ENCODE measurements at places on chromosomes 16 and 17. TPM values are rescaled to one million over a fixed set of nuclear protein-coding genes. Genes with fewer than 3 reads are reported as not detected.
A peak's percentile ranks its signal among the peaks of the same experiment; 100 is the strongest.

DNA sequence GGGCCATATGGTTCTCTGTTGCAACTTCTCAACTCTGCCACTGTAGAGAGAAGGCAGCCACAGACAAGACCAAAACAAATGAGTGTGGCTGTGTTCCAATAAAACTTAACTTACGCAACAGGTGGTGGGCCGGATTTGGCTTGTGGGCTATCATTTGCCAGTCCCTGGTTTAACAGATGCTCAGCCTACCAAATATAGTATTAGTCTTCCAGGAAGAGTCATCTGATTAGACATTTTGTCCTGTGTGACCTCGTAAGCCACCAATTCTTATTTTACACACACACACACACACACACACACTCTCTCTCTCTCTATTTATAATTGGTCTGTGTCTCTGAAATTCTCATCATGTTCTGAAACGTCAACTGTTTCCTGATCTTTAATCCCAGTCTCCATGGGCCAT lies 245.9 kb downstream of the XYLT1 start:
- peak; percentile 89 for DNase-seq

- no peak for DNase-seq
Measured at GRCh38 chr17:66343531-66344078, 41.2 kb downstream of the PRKCA start.

GRCh38 chr16:82094942-82095540 lies 60.0 kb downstream of the HSD17B2 start:
- no peak for DNase-seq

DNA sequence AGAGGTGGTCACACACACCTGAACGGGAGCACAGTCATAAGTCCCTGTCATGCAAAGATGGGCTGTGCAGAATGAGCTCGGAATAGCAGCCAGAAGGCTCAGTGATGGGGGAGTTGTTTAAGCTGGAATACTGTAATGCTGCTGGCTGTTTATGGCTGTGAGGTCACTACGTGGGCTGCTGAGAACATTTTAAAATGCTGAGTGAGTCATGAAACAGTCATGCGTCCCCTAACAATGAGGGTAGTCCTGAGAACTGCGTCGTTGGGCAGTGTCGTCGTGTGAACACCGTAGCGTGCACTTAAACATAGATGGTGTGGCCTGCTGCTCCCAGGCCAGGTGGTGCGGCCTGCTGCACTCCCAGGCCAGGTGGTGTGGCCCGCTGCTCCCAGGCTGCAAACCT lies 39.7 kb downstream of the TBCD start:
- no peak for DNase-seq

DNA sequence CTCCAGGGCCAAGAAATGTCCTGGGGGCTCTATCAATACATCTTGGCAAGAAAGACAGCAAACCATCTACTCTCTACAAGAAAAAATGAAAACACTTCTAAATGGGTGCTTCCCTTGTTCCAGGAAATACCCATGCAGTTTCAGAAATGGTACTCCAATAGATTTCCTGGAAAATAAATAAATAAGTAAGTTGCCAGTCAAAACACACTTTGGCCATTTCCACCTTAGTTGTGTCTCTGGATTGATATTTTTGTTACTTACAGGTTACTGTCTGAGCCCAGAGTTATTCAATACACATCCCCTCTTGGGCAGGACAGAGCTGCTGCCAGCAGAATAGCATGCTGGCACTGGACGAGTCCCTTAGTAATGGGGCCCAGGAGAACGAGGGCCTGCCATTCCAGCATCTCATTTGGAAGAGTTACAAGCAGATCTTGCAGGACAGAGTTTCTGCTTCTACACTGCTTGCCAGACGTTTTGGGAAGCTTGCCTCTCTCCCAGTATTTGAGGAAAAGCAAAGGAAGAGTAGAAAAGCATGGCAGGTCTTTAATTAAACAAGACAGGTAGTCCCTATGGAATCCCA lies 100.5 kb downstream of the SMG6 start:
- DNase-seq, result no peak

- no peak for DNase-seq
Measured at GRCh38 chr16:81651758-81652718, 127.1 kb upstream of the PLCG2 start.

- no peak for DNase-seq
Measured at GRCh38 chr17:27644586-27644985, 13.6 kb downstream of the LGALS9 start.

- DNase-seq, result no peak
Measured at GRCh38 chr16:15897121-15897780, 8.8 kb upstream of the CEP20 start.

DNA sequence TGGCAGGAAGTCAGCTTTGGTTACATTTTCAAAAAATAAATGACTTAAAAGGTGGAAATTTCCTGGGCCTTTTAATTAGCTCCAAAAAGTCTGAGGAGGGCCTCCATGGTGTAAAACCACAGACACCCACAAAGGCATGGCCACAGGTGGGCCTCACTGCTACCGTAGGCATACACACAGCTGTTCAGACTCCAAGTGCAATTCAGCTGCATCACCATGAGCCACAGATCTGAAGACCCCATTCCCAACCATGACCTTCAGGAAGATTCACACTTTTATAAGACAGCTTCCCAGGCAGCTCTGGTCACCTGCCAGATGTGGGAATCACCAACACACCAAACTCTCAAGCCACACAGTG lies 20.6 kb downstream of the CSNK2A2 start:
- DNase-seq, result no peak

- DNase-seq, result no peak
Measured at GRCh38 chr16:66115373-66115772, 251.1 kb upstream of the CDH5 start.

DNA sequence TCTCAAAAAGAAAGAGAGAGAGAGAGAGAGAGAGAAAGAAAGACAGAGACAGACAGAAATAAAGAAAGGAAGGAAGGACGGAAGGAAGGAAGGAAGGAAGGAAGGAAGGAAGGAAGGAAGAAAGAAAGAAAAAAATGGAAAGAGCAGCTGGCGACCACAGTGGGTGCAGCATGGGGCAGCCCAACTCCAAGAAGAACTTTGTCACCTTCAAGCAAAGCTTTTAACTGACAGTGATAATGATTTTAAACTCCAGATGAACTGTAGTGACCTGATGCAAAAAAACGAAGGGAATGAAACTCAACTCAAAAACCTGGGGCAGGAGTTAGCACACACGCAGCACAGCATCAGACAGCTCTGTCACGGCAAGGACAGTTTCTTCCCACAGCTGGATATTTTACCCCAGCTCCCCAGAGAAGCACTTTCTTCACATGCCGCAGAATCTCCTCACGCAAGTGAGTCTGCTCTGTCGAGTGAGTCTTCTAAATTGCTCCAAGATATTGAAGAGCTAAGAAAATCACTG lies 5.0 kb upstream of the ARHGAP17 start:
- peak; percentile 3 for DNase-seq

- DNase-seq, result no peak
Measured at GRCh38 chr17:78355701-78356100, 4.2 kb downstream of the SOCS3 start.

- peak; percentile 88 for DNase-seq
Measured at GRCh38 chr16:69741951-69742904, 12.5 kb downstream of the NOB1 start.

GRCh38 chr17:57166803-57167202 lies 81.8 kb downstream of the AKAP1 start:
- DNase-seq, result no peak

- no peak for DNase-seq
Measured at GRCh38 chr17:53314521-53314920, 508.2 kb upstream of the KIF2B start.

GRCh38 chr17:57603978-57604377 lies 141.1 kb downstream of the CCDC182 start:
- no peak for DNase-seq

DNA sequence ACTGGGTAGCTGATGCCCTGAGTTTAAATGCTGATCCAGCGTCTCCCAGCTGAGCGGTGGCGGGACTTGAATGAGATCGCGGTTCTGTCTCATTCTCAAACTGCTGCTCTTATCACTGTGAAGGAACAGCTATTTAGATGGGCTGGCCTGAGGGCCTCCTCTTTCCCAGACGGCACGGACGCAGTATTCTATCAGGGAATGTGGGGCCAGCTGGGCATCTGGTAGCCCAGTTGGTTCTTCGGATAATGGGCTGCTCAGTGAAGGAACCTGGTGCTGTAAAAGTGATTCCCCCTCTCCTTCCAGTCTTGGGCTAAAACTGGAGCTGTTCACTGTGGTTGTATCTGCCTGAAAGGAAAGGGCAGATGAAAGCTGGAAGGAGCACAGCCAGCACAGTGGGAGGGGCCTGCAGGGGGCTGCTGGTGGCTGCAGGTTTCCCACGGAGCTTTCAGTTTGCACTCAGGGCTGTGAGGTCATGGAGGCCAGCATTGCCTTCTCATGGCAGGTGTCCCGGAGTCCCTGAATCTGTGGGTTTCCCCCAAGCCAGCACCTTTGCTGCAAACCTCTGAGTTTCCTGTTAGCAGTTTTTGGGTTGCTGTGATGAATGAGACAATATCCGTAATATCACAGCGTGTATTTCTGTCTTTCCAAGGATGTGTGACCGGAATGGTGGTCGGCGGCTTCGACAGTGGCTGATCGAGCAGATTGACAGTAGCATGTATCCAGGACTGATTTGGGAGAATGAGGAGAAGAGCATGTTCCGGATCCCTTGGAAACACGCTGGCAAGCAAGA lies 3.6 kb downstream of the IRF8 start:
- DNase-seq, result no peak

DNA sequence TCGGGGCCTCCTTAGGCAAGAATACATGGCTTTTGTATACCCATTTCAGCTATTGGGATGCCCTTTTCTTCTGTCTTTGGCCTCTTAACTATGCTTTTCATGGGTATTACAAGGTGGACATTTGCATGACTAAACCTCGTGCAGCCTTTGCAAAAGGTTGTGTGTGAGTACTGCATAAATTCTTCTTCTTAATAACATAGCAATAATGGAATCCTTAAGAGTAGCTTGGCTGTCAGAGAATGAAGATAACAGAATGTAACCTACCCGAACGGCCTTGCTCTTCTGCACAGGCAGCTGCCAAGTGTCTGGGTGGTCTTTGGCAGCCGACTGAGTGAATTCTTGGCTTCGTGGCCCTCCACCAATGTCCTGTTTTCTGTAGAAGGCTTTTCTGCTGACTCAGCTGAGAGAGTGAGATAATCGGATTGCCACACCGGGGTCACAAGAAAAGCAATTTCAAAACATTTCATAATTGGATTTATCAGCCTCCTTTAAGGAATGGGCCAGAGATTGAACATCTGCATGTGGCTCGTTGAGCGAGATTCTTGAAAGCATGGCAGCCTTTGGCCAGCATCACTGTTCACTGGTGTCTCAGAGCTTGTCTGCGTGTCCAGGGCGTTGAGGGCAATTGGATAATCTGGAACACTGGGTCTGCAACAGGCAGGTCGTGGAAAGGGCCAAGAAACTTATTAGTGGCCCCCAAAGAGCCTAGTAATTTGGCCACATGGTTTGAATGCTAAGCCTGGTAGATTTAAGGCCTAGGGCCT lies 13.4 kb downstream of the IRF8 start:
- peak; percentile 79 for DNase-seq

- peak; percentile 93 for DNase-seq
Measured at GRCh38 chr16:66899945-66900710, 18.6 kb downstream of the CDH16 start.

- no peak for DNase-seq
Measured at GRCh38 chr16:77234611-77235010, 35.4 kb downstream of the SYCE1L start.

DNA sequence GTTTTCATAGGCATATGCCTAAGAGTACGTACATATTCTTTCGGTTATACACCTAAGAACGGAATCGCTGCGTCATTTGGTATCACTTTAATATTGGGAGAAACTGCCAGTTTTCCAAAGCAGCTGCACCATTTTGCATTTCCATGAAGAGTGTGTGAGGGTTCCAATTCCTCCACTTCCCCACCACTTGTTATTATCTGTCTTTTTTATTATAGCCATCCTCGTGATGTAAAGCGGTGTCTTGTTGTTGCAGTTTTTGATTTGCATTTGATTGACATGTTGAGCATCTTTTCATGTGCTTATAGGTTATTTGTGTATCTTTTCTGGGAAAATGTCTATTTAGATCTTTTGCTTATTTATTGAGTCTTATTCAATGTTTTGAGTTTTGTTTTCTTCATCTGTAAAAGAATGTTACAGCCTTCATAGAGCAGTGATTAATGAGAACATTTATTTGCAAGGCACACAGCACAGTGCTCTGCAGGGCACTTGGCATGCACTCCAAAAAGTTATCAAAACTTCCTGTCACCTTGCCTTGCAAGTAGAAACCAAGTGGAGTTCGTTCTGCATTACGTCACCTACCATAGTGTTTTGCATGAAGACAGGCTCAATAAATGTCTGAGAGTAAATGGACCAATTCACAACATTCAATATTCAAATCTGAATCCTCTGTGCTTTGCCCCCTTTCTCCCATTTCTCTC lies 26.6 kb upstream of the ST6GALNAC1 start:
- peak; percentile 29 for DNase-seq

DNA sequence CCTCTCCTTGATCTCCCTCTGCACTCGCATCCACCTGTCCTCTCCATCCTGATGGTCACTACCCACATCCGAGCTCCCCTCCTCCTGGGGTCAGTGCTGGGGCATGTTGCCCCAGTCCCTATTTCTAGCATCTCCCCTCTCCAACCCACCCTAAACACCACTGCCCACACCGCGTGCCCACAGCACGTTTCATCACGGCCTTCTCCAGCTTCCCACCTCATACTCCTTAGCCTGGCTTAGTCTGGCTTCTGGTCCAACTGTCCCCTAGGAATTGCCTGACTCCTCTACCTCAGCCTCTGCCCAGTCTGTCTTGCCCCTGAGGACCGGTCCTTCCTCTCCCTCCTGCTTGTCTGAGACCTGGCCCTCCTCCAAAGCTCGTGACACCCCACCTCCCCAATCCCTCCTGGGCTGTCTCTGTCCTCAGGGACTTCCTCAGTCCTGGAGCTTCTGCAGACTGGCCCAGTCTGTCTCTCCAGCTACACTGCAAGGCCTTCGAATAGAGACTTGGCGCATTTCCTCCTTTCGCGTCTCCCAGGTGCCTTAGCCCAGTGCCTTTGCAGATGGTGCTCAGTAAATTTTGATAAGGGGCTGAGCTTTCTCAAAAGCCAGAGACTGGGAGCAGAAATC lies 4.9 kb downstream of the ALOX15 start:
- no peak for DNase-seq

GRCh38 chr16:19114359-19115147 lies 789 bp downstream of the ITPRIPL2 start:
- DNase-seq, result peak; percentile 87

- DNase-seq, result no peak
Measured at GRCh38 chr17:57572062-57572461, 173.0 kb downstream of the CCDC182 start.

CNGB1 gene
- 13.0 TPM for total RNA-seq

ALOX12 gene
- not detected for total RNA-seq

WFIKKN1 gene
- total RNA-seq, result 0.36 TPM

RAMP2 gene
- total RNA-seq, result 11.2 TPM

CRHR1 gene
- total RNA-seq, result not detected

GRIN2C gene
- total RNA-seq, result not detected

TLCD3B gene
- not detected for total RNA-seq

MYH11 gene
- total RNA-seq, result 6,632 TPM

Measured in sigmoid colon (tissue), 7 donors.